Fibroblast of mammary gland (primary cell): ENCODE measurements at places on chromosomes 7 and 10.

- no peak for DNase-seq
These were observed 77.0 kb downstream of the SLC25A13 start for GRCh38 chr7:96244992-96245292.

DNA sequence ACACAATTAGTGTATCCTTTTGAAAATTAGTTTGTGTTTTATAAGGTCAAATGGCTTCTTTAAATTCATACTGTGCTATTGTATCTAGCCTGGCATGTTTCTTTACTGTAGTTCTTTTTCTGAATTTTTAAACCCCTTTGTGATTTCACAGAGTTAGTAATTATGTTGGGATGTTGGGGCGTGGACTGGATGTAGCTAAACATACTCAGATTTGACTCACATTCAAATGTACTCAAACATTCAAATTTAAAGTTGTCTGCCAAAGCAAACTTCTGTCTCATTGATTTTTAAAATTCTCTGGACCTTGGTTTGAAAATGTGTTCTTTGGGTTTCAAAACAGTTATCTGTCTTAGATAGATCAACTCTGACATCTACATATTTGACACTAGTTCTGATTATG is 7.2 kb upstream of the NRP1 start:
- DNase-seq: peak; percentile 73

DNA sequence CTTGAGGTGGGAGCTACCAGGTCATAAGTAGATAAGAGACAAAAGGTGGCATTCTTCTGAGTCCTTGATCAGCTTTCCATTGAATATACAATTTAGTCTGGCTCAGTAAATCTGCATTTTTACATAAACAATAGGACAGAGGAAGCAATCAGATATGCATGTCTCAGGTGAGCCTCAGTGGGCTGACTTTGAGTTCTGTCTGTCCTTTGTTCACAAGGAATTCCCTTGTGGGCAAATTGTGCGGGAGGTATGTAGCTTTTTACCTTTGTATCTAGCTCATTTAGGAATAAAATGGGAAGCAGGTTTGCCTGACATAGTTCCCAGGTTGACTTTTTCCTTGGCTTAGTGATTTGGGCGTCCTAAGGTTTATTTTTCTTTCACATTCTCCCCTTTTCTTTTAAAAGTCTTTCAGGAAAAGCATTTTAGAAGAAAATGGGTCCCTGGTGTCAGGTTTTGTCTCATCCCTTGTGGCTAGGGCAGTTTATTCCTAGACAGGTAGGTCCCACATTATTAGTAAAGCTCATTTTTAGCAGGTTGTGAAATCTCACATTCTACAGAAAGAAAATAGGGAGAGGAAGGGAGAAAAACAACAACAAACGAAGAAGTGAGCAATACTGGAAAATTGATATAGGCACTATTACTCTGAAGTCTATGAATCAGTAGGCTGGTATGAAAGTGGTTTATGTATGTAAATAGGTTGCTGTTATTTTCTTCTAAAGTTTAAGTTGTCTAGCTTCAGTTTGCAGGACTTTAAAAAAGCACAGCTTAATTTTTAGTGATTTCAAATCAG is 16.5 kb downstream of the SPAM1 start:
- DNase-seq: no peak

DNA sequence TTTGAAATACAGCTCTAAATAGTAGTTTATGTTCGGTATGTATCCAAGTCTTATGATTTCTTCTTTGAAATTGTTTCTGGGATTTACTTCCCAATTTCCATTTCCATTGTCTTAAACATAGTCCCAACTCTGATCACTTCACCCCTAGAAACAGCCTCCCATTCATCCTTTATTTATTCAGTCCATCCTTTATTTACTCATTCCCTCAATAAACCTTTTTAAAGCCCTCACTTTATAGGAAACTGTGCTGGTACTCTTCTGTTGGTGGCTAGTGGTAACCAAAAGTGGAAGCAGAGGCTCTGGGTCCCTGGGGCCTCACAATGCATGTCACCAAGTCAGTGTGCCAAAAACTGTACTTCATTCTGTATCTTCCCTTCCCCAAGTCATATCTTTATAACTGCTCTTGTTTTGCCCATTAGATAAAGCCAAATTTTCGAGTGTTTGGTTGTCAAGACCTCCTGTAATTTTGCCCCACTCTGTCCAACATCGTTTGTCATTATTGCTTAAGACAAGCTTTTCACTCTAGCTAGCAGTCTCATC is 3.9 kb upstream of the EPC1 start:
- DNase-seq: no peak

- DNase-seq: peak; percentile 66
These were observed 177.0 kb downstream of the REEP3 start for GRCh38 chr10:63697956-63698786.

GRCh38 chr7:21028599-21028998 is 241.9 kb upstream of the SP8 start:
- DNase-seq: no peak

- no peak for DNase-seq
These were observed 543.1 kb downstream of the CNTNAP2 start for GRCh38 chr7:146659732-146660131.

GRCh38 chr7:24213311-24213710 is 70.7 kb upstream of the NPY start:
- DNase-seq: no peak

DNA sequence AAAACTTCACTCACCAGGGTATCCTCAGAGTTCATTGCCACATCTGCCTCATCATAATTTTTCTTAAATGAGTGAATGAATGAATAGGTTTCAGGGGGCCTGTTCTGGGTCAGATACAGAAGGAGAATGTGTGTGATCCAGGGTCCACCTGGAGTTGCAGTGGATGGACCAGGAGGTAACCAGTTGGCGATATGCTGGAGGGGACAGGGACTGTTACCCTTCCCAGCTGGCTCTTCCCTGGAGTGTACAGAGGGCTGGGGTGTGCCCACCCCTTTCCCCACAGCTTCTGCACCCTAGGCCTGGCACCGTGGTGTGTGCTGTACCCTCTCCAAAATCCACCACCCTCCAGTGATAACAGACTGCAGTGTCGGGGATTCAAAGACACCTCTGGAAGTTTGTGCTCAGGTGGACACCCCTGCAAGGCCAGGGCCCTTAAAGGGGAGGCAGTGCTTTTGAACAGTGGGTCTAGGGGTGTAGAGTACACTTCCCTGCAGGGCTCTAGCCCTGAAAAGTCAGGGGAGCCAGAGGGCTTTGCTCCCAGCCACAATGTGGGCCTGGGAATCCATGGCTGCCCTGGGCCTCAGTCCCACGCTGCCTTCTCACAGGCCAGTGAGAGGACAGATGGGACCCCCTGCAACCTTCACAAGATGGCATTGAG is 134.4 kb upstream of the UNC5B start:
- no peak for DNase-seq

GRCh38 chr10:101920546-101920945 is 76.9 kb upstream of the KCNIP2 start:
- DNase-seq: no peak

- no peak for DNase-seq
These were observed 31.5 kb downstream of the ENTPD1 start for GRCh38 chr10:95787447-95787846.

- DNase-seq: no peak
These were observed 85.9 kb upstream of the LEP start for GRCh38 chr7:128155100-128155740.

GRCh38 chr10:31036209-31036608 is 4.5 kb upstream of the ZNF438 start:
- peak; percentile 48 for DNase-seq

DNA sequence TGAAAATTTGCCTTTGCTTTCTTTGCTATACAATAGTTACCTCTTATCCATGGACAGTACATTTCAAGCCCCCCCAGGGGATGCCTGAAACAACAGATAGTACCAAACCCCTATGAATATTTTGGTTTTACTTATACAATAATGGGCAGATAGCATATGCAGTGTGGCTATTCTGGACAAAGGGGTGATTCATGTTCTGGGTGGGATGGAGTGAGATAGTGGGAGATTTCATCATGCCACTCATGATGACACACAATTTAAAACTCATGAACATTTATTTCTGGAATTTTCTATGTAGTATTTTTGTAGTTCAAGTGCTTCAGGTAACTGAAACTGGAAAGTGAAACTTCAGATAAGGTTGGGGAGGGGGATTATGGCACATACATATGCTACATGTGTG is 12.0 kb downstream of the STARD3NL start:
- peak; percentile 36 for DNase-seq

DNA sequence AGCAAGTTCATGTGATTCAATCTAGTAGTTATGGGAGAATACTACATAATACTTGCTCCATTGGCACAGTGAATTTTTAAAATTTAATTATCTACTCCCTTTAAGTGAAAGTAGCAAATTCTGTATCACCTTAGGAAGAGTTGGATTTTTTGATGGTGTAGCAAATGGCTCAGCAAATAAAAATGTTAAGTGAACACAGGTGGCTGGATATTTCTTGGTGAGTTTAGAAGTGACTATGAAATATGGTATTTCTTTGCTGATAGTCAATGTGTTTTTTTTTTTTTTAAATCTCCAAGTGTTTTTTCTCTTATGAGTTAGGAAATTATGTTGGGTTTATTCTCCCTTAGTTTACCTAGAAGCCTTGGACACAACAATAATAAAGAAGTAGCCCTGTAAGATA is 67.8 kb downstream of the CREM start:
- DNase-seq: no peak

- DNase-seq: peak; percentile 99
These were observed 3.4 kb downstream of the CAV1 start for GRCh38 chr7:116528008-116528789.

GRCh38 chr7:76146374-76146773 is 55.3 kb upstream of the SRRM3 start:
- DNase-seq: no peak

DNA sequence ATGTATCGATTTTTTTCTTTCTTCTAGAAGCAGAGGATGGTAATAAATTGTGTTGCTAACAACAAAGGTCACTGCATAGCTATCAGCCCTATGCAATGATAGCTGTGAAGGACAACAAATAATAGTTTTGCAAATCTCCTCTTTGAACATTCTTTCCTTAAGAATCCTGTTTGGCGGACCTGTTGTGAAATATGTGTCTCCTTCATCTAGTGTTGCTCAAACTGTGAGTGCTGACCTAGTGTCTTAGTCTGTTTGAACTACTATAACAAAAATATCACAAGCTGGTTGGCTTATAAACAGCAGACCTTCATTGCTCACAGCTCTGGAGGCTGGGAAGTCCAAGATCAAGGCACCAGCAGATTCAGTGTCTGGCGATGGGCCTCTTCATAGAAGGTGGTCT is 53.7 kb downstream of the CAV1 start:
- peak; percentile 70 for DNase-seq

- DNase-seq: no peak
These were observed 12.7 kb upstream of the EFCAB10 start for GRCh38 chr7:105594034-105594433.

DNA sequence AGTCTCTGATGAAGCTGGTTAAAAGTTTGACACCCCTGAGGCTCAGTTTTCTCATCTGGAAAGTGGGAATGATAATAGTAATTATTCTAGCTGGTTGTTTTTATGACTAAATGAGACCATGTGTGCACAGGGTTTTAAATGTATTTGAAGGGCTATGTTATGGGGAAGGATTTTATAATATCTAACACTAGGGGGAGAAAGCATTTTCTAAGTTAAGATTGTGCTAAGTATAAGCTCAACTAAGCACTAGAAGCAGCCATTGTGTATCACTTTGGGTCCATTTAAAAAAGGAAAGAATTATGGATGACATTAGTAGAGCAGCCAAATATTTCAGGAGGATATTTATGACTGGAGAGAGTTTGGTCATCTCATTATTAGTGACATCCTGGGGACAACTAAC is 49.5 kb upstream of the CREB5 start:
- DNase-seq: peak; percentile 30

DNA sequence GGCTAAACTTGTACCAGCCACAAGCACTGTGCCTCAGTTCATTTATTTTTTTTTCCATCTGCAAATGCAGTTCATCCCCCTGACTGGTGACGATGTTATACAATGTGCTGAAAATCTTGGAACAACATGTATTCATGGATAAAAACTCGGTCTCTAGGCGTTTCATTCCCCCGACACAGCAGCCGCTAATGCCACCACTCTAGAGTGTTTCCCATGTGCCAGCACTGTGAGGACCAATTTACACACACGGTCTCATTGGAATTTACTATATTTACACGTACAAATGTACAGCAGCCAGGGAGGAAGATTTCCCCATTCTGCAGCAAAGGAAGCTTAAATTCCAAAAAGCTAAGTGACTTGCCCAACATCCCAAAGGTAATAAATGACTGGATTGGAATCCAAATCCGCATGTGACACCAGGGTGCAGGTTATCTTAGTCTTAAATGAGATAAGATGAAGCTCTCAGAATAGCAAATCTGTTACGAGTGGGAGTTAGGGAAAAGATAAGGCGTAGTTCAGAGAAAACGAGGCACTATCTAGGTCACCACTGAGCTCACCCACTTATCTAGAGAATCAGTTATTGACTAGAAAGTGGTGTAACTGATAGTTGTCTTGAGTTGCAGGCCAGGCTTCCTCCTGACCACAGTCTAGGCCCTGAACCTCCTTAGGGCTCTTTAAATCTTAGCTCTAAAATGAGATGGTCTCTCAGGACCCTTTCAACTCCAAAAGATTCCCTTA is 36.7 kb downstream of the FAM107B start:
- no peak for DNase-seq

- DNase-seq: peak; percentile 72
These were observed 1.1 kb downstream of the TRIM8 start for GRCh38 chr10:102645388-102645740.

DNA sequence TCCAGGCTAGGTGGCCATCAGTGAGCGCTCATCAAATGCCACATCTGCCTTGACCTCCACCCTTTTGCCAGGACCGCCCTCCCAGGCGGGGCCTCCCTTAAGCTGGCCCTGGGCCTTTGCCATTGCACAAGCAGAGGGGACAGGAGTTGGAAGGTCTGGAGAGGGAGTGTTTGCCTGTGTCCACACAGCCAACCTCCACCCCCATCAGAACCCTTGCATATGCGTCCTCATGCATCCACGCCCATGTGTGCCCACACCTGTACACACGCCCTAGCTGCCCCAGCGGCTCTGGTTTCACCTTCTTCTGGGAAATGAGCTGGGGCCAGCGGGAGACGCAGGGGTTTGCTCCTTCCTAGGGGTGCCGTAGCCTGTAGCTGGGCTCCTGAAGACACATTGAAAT is 64.0 kb downstream of the NEURL1 start:
- DNase-seq: no peak

GRCh38 chr10:79380125-79380945 is 33.1 kb downstream of the PPIF start:
- peak; percentile 73 for DNase-seq

DNA sequence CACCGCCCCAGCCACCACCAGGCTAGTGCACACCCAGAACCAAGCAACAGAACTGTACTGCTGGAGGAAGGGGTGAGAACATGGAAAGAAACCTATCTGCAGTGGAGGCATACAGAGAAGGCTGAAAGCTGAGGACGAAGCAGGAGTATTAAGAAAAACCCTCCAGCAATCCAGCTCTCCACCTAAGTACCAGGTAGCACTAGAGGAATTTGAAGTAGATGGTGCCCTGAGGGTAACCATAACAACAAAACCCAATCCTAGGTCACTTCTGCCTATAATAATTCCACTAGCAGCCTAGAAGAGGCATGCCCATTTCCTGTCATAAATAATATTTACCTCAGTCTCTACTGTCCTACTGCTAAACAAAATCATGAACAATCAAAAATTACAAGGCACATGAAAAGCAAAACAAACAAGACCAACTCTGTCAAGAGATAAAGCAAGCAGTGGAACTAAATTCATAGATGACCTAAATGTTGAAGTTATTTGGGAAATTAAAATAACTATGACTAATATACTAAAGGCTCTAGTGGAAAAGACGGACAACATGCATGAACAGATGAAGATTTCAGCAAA is 51.1 kb downstream of the HYCC1 start:
- DNase-seq: no peak
